ENCODE measurements at places on chromosomes 6 and 20.

- no peak for DNase-seq
These were observed 279.3 kb downstream of the PRKN start for GRCh38 chr6:162448294-162448693.

DNA sequence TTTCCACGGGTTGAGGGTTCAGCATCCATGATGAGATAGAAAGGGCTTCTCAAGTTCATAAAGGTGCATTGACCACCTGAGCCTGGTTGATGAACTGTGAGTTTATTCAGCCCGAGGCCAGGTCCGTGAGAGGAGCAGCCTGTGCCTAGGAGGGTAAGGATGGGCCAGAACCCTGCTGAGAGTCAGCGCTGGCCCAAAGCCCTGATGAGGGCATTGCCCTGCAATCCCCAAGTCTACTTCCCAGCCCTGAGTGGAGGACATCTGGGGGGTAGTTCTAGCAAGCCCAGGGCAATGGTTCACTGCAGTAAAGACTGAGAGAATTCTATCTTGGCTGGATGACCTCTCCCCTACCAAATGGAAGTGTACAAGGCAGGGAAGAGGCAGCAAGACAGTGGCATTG lies 123.3 kb upstream of the NXT1 start:
- no peak for DNase-seq

DNA sequence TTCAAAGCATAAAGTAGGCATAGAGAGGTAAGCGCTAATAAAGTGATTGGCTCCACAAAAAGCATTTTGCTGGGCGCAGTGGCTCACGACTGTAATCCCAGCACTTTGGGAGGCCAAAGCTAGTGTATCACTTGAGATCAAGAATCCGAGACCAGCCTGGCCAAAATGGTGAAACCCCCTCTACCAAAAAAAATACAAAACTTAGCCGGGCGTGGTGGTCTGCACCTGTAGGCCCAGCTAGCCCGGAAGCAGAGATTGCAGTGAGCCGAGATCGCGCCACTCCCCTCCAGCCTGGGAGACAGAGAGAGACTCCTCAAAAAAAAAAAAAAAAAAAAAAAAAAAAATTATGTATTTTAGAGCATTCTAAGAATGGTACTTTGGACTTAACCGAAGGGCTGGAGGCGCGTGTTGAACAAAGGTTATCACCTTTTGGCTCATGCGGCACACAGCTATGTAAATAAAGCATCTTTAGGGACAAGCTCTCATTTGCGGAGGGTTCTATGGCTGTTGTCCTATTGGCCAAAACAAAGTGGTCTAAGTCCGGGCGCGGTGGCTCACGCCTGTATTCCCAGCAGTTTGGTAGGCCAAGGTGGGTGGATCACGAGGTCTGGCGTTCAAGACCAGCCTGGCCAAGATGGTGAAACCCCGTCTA lies 17.4 kb downstream of the HFE start:
- DNase-seq: no peak

DNA sequence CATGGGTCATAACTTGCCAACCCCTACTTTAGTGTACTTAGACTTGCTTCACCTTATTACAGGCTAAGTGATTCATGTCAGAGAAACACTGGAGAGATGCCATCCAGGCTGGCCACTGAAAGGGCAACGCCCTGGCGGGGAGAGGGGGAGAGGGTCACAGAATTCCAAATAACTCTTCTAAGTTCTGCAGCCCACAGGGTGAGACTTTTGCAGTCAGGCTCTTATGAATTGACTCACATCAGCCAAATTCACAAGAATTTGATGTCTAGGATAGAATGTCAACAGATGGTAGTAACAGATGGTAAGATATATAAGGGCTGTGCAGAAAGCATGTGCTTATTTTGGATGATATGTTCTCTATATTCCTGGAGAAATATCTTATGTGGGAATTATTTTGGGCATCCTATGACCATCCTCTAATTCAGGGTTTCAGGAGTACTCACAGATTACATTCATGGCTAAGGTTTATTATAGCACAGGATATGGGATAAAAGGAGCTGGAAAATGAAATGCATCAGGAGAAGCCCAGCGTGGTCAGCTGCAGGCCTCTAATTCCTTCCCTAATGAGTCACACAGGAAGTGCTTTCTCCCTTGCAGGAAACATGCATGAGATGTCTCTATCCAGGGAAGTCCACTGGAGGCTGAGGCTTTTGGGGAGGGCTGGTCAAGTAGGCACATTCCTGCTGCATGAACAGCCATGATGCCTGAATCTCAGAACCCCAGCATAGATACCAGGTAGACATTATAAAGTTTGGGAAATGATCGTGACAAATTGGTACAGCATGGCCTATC lies 58.7 kb upstream of the RIN2 start:
- DNase-seq: no peak

DNA sequence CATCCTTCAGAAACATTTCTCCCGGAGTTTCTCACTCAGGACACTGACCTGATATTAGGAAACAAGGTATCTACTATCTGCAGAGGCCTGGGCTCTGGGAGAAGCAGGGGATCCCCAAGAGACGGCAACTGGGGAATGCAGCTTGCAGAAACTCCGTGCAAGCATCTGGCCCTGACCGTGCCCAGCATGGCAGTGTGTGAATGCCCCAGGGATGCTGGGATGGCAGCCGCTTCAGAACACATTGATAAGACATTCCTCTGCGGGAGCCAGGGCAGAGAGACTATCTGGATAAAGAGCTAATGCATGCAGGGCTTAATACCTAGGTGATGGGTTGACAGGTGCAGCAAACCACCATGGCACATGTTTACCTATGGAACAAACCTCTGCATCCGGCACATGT lies 55.4 kb downstream of the NFATC2 start:
- no peak for DNase-seq

DNA sequence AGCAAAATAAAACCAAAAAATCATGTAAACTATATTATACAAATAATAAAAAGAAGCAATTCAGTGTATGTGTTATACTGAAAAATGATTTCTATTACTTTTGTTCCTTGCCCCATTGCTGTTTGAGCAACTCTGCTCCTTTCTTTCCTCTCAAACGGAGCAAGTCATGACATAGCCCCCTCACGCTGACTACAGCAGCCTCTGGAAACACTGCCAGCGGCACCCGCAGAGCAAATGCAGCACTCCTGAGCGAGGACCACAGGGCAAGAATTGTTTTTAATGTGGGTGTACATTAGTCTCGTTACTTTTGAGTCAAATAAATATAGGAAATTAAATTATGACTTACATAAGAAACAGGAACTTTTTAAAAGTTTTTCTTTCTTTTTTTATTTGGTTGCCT lies 350.1 kb upstream of the HSF2 start:
- no peak for DNase-seq

- DNase-seq: peak; percentile 89
These were observed 32.9 kb upstream of the ERVFRD-1 start for GRCh38 chr6:11144393-11144851.

- no peak for DNase-seq
These were observed 3.0 kb upstream of the PRDM13 start for GRCh38 chr6:99603421-99604165.

GRCh38 chr6:36350082-36350481 lies 13.4 kb upstream of the BNIP5 start:
- no peak for DNase-seq

DNA sequence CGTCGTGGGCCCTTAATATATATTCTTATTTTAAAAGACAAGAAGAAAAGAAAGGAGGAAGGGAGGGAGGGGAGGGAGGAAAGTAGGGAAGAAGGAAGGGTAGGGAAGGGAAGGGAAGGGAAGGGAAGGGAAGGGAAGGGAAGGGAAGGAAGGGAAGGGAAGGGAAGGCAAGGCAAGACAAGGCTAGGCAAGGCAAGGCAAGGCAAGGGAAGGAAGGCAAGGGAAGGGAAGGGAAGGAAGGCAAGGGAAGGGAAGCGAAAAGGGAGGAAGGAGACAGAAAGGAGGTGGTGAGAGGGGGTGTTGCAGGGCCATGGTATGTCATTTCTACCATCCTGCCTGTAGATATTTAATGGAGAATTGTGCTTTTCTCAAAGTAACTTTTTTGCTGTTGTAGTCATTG lies 83.9 kb upstream of the BTBD3 start:
- no peak for DNase-seq

DNA sequence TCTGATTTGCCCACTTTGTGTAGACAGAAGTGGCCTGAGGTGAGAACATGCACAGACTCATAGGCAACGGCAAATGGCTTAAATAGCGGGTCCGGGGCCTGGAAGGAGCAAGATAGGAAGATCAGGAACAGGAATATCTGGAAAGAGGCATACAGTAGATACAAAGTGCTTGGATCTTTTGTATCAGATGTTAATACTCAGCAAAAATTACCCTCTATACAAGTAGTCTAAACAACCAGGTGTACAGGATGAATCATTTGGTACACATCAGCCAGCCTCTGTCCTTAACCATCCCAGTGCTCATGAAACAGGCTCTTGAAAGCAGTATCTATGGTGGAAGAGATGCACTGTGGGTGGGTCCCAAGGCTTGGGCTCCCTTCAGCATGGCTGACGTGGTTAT lies 28.9 kb upstream of the HLA-C start:
- DNase-seq: no peak

DNA sequence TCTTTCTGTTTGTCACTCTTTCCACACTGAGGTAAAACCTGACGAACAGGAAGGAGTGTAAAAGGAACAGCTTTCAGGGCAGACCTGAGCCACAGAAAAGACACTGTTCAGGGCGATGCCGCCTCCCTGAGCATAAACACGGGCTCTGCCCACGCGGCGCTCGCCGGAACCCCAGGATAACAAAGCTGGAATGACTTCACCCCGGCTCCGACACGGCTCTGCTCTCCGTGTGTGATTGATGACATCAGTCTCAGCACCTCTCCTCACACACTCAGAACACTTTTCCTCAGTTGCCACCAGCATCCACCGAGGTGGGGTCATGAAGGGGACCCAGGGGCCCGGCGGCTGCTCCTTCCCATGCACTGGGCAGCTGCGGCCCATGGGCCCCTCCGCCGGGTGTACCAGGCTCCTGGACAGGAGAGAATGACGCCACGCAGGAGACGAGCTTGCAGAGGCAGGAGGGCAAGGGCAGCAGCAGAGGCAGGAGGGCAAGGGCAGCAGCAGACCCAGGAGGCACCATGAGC lies 43.6 kb downstream of the DLL1 start:
- DNase-seq: no peak

DNA sequence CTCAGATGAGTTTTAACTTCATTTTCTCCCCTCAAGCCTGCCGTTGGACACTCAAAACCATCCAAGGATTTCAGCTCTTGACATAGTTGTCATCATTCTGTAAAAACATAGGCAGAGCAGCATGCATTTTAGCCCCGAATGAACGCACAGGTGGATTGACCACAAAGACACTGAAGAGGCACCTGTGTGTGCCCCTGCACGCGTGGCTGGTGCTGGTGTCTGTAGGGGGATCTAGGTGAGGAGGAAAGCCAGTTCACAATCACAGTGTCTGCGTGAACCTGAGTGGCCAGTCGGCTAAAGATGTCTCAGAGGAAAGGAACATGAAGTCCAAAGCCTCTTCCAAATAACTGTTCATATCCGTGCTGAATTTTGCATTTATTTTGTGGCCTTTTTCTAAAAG lies 309.2 kb downstream of the QKI start:
- no peak for DNase-seq

- DNase-seq: no peak
These were observed 119.7 kb upstream of the SLC2A12 start for GRCh38 chr6:134172020-134172705.

GRCh38 chr20:36101192-36101591 lies 53.3 kb upstream of the EPB41L1 start:
- no peak for DNase-seq

DNA sequence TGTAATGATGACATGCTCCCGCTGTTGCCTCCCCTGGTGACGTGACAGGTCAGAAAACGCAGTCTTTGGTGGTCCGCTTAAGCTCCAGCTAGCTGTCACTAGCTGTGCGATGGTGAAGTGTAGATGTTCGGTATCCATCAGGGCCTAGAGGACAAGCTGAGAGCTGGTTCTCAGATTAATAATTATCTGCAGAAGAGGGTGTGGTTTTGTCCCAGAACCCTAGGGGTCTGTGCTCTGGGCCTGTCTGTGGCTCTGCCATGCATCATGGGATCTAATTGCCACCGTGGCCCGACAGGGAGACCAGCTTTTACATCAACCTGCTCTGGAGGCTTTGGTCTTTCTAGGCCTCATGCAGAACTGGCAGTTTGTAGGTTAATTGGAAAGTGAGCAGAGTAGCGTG lies 34.1 kb downstream of the ERMARD start:
- DNase-seq: no peak

GRCh38 chr6:54204921-54205591 lies 93.8 kb downstream of the MLIP start:
- DNase-seq: no peak

Measured in tibial nerve (tissue), 4 donors.